Left lung (tissue), 14 donors: ENCODE measurements at places on chromosomes 2 and 18.

DNA sequence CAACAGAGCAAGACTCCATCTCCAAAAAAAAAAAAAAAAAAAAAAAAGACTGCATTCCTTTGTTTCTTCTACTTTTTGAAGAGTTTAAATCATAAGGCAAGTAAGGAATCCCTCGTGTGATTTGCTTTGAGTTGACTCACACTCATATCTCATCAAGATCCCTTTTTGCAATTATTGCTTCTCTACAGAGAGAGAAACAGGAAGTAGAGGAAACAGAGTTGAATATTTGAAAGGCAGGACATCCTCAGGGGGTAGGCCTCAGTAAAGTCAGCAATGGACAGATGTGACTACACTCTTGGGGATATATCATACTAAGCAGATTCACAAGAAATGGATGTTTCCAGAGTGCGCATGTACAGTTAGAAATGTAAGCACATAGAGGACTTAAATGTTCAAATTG, 11.2 kb upstream of the EFR3B start:
- no peak for DNase-seq

- no peak for DNase-seq
Observed at GRCh38 chr2:217551252-217551899, 451.4 kb downstream of the TNS1 start.

GRCh38 chr2:108604196-108604595, 69.9 kb downstream of the LIMS1 start:
- DNase-seq: no peak

DNA sequence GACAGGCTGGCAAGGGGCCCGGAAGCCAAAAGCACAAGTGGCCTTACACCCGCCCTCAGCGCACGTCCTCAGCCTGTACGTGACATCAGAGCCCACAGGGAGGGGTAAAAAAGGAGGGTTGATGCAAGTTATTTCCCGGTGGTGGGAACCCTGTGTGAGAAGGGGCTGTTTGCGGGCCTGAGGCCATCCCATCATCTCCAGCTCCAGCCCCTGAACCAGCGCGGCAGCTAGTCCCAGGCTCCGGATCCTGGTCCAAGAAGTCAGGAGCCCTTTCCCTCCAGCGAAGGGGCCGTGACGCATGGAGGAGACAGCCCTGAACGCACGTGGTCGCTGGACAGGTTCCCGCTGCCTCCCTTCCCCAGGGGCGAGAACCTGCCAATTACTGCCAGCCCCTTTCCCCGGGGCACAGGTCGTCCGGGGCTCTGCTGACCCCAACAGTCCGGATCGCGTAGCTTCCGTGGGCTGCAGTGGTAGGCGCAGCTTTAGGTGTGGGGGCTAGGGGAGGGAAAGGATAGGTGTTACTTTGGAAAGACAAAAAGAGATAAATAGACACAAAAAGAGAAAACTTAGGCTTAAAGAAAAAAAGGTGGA, 1.3 kb upstream of the LRP2 start:
- peak; percentile 65 for DNase-seq

- no peak for DNase-seq
Observed at GRCh38 chr2:114821055-114821454, 378.6 kb downstream of the DPP10 start.

DNA sequence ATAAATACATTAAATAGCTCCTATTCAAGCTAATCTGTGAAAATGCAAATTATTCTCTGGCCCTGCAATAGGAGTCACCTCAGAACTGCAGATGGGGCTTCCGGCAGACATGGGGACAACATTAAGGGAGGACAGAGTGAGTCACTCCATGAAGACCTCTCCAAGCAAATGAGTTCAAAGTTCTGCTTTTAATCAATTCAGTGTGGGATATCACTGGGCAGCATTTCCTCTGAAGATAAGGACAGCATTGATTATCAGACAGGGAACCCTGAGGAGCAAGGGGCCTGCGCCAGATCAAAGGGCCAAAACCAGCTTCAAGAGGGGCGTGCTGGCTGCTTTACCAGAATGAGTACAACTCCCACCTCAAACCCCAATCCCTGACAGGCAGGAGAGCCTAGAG, 356.9 kb upstream of the KLHL29 start:
- no peak for DNase-seq

GRCh38 chr2:30269771-30270145, 38.4 kb downstream of the LBH start:
- DNase-seq: no peak

DNA sequence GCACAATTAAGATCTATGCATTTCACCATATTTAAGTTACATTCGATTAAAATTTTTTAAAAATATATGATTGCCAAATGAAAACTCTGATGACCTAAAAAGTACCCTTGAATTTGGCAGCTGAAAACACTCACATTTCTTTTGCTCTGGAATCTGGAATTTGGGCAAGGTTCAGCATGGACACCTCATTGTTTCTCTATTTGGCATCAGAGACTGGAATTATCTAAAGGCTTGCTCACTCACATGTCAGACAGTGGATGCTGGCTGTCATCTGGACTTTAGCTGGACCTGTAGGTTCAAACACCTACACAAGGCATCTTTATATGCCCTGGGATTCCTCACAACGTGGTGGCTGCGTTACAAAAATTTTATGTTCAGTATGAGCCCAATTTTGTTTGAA, 16.1 kb downstream of the MBOAT2 start:
- DNase-seq: no peak

DNA sequence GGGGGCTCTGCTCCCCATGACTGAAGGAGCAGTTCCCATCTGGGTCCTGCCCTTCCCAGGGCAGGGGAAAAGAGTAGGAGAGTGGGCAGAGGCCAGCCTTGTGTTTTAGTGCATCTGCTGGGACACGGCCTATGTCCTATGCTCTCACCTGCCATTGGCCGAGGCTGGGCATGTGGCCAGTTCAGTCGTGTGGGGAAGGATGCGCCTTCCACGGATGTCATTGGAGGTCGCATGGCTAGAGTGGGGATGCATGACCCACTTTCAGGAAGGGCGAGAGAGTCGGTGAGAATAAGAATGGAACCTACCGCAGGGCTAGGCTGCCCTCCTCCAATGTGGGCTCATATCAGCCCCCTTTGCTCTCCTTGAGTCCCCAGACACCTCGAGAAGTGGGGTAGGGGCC, 70.9 kb upstream of the HAAO start:
- no peak for DNase-seq

GRCh38 chr2:172085460-172086159, at the start of gene DLX1:
Gene DLX1 (plus strand): TSS chr2:172085507. CDS start chr2:172085678, 171 bp downstream.
- no peak for DNase-seq

DNA sequence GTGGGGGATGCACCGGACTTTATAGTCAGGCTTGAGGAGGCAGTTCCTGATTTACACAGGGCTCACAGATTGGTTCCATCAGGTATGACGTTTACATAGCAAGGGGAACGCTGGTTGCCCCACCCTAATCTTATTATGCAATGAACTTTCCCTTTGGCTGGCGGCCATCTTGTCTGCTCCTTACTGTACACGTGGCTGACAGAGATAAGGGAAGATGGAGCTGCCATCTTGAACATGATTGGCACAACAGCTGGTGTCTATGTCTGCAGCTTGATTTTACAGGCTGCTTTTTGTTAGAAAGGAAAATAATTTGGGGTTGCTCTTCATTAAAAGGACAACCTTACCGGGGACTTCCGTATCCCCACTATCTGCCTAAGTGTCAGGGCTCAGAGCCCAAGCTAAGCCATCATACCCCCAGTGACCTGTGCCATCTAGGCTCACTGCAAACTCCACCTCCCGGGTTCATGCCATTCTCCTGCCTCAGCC, 33.5 kb upstream of the ATG16L1 start:
- no peak for DNase-seq

DNA sequence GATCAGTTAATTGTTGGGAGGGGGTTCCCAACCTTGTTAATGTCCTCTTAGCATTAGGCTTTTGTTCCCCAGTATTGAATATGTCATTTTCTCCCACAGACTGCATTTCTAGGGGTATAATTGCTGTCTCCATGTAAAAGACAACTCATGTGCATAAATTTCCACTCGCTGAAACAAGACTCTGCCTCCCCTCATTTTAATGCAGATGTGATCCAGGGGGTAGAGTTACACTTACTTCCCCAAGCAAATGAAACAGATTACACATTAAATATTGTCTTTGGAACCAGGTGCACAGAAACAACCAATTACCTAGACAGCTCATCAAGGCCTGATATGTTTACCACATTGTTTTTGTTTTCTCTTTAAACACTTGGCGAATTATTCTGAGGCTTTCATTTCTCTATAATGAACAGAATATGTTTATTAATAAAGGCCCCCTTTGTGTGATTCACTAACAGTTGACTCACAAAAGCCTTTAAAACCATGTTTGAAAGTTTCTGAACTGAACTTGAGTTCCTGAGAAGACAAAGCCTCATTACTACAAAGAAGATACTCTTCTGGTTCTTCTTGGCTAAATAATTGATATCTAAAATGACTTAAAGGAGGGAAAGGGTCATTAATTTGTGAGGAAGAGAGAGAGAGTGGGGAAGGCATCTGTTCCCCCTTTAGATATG, 15.0 kb upstream of the ACVR1 start:
- no peak for DNase-seq

GRCh38 chr2:118003396-118003824, 10.5 kb downstream of the CCDC93 start:
- DNase-seq: peak; percentile 81

DNA sequence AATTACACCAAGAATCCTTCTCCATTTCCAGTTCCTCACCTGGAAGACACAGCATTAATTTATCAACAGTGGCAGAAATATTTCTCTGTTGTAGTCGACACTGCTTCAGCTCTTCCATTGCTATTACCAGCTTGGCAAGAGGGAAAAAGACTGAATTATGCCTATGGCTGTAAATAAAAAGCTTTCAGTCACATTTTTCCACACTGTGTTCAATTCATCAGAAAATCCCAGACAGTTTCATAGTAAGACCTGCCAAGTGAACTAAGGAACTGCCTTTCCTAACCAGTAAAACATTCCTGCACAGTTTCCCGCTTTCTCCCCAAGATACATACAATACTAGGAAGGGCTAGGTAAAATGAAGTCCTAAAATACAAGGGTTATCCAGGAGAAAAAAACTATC, 94.7 kb downstream of the EXOC6B start:
- no peak for DNase-seq

GRCh38 chr2:151271824-151272223, 10.2 kb upstream of the RBM43 start:
- DNase-seq: no peak

DNA sequence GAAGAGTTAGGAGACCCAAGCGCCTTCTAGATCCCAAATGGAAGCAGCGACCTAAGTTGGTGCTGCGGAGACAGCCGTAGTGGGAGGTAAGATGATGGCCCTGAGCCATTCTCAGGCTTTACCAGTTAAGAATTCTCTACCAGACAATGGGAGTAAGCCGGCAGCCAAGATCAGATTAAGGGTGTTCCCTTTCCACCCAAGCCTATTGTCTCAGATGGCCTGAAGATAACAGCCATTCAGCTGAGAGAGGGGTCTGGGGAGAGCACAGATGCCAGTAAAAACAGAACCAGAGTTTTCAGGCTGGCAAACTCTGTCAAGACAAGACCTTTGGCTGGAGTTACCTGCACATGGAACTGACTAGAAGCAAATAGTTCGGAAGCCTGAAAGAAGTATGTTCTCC, 191.7 kb upstream of the HAAO start:
- no peak for DNase-seq

- peak; percentile 22 for DNase-seq
Observed at GRCh38 chr18:48817021-48817461, 133.7 kb downstream of the SMAD7 start.

GRCh38 chr2:156589381-156590079, 153.4 kb downstream of the GPD2 start:
- DNase-seq: no peak

- DNase-seq: no peak
Observed at GRCh38 chr2:15754703-15755099, 163.0 kb downstream of the DDX1 start.

- DNase-seq: no peak
Observed at GRCh38 chr2:220891405-220891804, 680.7 kb downstream of the EPHA4 start.

DNA sequence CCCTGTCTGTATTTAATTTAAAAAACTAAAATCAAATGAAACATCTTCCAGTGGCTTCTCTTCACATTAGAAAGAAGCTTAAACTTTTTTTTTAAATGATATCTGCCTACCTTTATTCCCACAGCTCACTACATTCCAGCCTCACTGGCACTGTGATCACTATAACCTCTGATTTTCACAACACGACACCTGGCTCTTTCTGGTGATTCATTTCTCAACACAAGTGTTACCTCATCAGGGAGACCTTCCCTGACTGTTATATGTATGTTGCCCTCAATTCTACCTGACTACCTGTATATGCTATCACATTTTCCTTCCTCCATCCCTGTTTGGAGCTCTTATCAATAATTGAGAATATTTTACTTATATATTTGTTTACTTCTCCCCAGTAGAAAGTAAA, 76.6 kb downstream of the BAZ2B start:
- DNase-seq: no peak

DNA sequence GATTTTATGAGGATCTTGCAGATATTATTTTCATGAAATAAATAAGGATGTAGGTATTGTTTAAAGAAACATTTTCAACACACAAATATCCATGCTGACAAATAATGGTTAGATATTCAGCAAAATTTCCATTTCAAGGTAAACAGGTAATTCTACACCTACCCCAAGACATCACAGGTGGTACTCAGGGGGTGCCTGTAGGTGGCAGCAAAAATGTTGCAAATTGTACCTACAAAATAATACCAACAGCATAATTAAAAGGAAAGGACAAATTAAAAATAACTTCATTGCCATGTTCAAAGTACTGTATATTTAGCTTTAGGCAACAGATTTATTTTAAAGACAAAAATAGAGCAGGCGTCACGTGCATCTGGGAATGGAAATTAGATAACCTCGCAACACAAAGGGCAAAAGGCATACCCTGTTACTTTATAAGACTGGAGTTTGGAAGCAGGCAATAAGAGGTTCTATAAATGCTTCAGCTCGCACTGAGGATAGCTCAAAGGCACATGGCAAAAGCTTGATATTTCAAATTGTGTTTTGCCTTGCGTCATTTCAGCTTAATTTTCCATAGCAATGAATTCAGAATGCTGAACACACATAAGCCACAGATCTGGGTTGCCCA, 630.5 kb downstream of the TDRD15 start:
- DNase-seq: no peak

GRCh38 chr2:96898641-96899412, 28.9 kb upstream of the SEMA4C start:
- DNase-seq: no peak

GRCh38 chr2:120995152-120995551, 259.5 kb downstream of the GLI2 start:
- DNase-seq: no peak

GRCh38 chr2:73931531-73932500, 5.1 kb downstream of the DGUOK start:
- no peak for DNase-seq

- DNase-seq: no peak
Observed at GRCh38 chr2:69385443-69386151, 1.4 kb downstream of the GFPT1 start.

GRCh38 chr2:102620332-102620731, 979 bp downstream of the SLC9A2 start:
- DNase-seq: no peak

DNA sequence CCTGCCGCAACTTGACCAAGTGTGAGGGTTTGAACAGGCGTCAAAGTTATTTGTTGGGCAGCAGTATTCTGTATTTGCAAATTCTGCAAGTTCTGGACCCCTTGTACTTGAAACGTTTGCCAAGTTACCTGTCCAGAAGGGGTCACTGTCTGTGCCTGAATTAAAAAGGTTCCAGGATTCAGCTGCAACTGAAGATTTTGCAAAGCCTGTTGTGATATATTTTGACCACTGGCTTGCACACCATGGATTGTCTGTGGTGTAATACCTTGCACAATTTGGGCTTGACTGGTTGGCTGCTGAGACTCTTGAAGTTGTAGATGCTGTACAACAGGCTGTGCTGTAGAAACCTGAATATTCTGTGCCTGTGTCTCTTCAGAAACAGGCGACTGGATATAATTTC, 10.2 kb downstream of the SP3 start:
- no peak for DNase-seq

GRCh38 chr2:20400306-20400705, 46.6 kb upstream of the RHOB start:
- no peak for DNase-seq
